Activated naive CD8-positive, alpha-beta T cell treated with anti-CD3 and anti-CD28 coated beads, Interleukin-2, amount 50 U/mL, for 16 hours (primary cell): ENCODE measurements at places on chromosomes 13 and 19.
A peak's percentile ranks its signal among the peaks of the same experiment; 100 is the strongest.

DNA sequence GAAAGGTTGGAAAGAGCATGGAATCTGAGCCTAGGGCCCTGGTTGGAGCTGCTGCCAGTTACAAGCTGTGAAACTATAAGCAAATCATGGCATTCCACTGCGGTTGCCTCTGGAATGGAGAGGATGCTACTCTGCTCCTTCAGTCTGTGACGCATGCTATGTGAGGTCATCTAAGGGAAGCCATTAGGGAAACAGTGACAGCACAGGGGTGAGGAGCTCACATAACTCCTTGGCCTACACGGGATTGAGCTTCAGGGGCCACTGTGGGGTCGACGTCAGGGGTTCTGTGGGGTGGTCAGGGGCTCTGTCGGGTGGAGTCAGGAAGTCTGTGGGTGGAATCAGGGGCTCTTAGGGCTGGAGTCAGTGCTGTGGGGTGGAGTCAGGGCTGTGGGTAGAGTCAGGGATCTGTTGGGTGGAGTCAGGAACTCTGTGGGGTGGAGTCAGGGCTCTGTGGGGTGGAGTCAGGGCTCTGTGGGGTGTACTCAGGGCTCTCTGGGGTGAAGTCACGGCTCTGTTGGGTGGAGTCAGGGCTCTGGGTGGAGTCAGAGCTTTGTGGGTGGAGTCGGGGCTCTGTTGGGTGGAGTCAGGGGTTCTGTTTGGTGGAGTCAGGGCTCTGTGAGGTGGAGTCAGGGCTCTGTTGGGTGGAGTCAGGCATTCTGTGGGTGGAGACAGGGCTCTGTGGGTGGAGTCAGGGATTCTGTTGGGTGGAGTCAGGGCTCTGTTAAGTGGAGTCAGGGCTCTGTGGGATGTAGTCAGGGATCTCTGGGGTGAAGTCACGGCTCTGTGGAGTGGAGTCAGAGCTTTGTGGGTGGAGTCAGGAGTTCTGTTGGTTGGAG lies 35.8 kb upstream of the MEDAG start:
- DNase-seq: no peak

DNA sequence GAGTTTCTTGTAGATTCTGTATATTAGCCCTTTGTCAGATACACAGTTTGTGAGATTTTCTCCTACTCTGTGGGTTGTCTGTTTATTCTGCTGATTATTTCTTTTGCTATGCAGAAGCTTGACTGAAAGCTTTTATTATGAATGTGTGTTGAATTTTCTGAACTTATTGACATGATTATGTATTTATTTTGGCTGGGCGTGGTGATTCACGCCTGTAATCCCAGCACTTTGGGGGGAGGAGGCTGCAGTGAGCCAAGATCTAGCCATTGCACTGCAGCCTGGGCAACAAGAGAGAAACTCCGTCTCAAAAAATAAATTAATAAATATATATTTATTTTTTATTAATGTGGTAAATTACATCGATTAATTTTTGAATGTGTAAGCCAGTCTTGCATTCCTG lies 78.9 kb downstream of the DNAJC15 start:
- no peak for DNase-seq

GRCh38 chr13:51772781-51773180 lies 31.2 kb downstream of the DHRS12 start:
- no peak for DNase-seq

- no peak for DNase-seq
Measured at GRCh38 chr19:55172741-55173140, 6.3 kb upstream of the DNAAF3 start.

DNA sequence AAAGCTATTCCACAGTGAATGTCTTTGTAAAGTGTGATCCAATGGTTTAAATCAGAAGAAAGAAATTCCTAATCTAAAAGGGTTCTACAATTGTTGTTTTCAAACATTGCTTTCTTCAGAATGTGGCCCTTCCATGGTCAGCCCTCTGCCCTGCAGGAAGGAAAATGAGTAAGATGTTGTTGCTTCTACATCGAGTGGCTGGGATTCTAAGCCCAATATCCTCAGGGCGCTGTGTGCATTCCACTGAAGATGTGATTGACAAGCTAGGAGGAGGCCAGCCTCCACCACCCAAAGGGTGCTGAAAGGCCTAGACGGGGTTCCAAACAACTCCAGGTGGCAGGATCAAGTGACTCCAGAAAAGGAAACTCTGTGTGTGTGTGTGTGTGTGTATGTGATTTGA lies 316.9 kb upstream of the TSHZ3 start:
- DNase-seq: no peak

GRCh38 chr13:30727491-30728355 lies 7.6 kb upstream of the ALOX5AP start:
- no peak for DNase-seq

DNA sequence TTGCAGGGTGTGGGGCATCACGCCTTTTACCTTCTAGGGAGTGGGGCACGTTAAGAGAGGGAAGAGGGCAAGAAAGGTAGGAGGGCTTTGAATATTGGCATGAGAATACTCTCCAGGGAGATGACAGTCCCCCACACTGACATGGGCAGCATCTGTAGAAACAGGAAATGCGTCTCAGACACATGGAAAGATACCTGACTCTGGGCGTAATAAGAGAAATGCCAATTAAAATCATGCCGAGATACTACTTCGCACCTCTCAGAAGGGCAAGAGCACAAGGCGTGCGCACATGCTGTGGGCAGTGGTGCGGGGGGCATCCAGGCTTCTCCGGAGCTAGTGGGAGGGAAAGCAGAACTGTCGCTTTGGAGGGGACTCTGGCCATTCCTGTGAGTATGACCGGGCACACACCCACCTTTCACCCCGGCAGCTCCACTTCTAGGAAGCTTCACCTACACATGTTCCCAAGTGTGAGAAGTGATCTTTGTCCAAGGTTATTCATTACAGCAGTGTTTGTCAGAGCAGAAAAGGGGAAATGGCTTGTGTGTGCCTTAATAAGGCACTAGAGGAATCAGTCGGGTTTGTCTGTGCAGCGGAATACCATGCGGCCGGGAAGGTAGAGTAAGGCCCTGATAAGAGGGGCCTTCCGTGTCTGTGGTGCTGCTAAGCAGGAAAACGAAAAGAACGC lies 99.5 kb downstream of the SIPA1L3 start:
- no peak for DNase-seq

- DNase-seq: no peak
Measured at GRCh38 chr19:53824134-53824611, at the start of gene NLRP12. TSS of gene NLRP12 (minus strand) at chr19:53824314. CDS start at chr19:53824174, 140 bp downstream.

DNA sequence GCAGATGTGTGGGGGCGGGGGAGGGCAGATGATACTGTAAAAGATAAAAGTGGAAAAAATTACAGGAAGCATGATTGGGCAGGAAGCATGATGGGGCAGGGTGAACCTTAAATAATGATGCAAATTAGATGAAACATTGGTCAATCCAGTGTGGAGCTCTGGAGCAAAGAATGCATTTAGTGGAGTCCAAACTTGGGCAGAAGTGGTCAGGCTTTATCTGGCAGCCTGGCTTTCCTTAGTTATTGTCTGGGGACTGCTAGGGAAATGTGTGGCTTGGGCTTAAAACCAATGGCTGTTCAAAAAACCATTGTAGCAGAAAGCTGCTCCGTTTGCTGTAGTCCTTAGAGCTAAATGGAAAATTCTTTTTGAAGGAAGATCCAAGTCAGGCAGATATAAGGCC lies 1077.3 kb upstream of the MIR17HG start:
- no peak for DNase-seq

DNA sequence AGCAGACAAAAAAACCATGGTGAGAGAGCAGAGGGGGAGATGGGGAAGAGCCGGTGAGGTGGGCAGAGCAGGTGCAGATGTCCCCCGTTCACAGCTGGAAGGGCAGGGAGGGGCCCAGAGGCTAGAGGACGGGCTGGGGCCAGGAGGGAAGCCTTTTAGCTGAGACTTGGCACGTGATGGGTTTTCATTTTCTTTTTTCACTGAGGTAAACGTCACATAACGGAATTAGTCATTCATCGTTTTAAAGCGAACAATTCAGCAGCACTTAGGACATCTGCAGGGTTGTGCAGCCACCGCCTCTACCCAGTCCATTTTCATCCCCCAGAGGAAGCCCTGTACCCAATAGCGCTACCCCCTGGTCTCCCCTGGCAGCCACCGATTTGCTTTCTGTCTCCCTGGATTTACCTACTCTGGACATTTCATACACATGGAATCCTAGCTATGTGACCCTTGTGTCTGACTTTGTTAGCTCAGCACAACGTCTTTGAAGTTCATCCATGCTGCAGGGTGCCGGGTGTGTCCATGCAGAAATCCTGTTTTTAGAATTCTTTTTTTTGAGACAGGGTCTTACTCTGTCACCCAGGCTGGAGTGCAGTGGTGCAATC lies 16.0 kb upstream of the EMC10 start:
- DNase-seq: no peak

GRCh38 chr19:2783781-2784145 lies 690 bp upstream of the SGTA start:
- no peak for DNase-seq

GRCh38 chr13:32910530-32910929 lies 105.7 kb upstream of the KL start:
- no peak for DNase-seq

DNA sequence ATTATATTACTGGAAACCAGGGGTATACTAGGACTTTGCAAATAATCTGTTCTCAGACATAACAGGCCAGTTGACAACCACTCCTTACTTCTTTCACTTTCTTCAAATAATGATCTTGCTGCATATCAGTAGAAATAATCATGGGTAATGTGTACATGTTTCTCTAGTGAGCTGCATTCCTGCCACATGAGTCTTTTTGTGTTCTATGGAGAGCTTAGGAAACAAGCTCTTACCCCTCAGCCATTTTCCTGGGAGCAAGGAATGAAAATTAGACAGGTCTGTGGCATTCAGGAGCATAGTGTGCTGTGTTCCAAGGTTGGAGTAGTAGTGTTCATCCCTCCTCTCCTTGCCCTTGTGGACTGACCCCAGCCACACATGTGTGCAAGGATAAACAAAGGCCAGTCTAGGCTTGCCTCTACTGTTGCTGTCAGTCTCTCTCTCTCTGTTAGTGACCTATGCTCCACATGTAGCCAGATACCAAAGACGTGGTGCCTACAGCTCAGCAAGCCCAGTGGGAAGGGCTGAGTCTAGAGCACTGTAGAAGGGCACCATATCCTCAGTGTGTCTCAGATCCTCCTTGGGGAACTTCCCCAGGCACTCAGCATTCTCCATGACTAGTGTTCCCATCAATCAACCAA lies 11.5 kb upstream of the OXGR1 start:
- no peak for DNase-seq

DNA sequence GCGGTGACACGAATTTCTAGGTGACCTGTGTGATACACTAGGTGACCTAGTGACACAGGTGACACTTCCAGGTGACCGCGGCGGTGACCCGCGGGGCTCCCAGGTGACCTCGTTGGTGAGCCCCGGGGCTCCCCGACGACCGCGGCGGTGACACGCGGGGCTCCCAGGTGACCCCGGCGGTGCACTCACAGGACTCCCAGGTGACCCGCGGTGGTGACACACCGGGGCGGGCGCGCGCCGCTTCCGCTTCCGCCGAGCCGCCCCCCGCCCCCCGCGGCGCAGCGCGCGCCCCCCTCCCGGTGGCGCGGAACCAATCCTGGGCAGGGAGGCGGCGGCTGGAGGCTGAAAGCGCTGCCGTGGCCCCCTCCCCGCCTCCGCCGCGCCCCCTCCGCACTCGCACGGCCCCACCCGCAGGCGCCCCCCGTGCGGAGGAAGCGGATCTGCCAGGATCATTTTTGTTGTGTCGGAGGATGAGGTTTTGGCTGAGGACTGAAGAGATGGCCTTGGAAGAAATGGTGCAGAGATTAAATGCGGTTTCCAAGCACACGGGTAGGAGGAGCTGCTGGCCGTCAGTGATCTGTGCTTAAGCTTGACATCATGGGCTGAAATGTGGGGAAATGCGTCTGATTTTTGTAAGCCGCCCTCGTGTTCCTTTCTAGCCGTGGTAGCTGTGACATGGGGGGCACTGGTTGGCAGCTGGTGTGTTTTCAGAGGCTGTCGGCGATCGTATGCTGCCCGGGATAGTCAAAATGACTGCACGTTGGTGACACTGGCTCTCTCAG lies at the start of gene MCF2L:
Gene MCF2L, plus strand, starts transcription at position 305 of the 782 bp plus-strand sequence. Its CDS starts 166 bp downstream, at position 471.
- peak; percentile 43 for DNase-seq

DNA sequence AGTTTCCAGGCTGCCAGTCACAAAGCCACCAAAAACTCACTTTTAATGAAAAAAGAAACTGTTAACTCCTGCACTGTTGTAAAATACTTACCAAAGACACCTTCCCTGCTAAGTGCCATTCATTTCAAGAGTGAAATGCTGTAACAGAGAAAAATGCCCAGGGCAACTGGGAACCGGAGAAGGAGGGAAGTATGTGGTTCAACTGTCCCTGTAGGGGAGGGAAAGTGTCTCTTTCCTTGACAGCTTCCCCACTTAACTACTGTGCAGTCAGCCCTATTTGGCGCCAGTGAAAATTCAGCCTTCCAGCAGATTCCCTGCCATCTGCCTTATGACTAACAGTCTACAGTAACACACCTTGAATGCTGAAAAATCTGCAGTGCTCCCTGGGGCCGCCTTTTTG lies 789.0 kb downstream of the DIAPH3 start:
- no peak for DNase-seq

- DNase-seq: no peak
Measured at GRCh38 chr19:42459926-42460325, 17.2 kb upstream of the CXCL17 start.

- no peak for DNase-seq
Measured at GRCh38 chr13:19955873-19956559, 2.5 kb upstream of the ZMYM2 start.

GRCh38 chr13:43611281-43612273 lies 175.2 kb downstream of the ENOX1 start:
- no peak for DNase-seq
